ENCODE measurements at places on chromosomes 6 and 20.

- H3K27me3 ChIP-seq: no peaks in the 10 kb centered on the region
- no peak overlapping the region for H3K27ac ChIP-seq
- DNase-seq: no peak
- no peak overlapping the region for H3K4me3 ChIP-seq
- H3K4me1 ChIP-seq: no peaks in the 10 kb centered on the region
Measured at GRCh38 chr20:47821481-47822100, 36.3 kb upstream of the SULF2 start.

- H3K27ac ChIP-seq: no peak overlapping the region
- no peak overlapping the region for H3K4me3 ChIP-seq
- no peak for DNase-seq
- no peaks in the 10 kb centered on the region for H3K36me3 ChIP-seq
Measured at GRCh38 chr6:89264296-89264695, 47.1 kb upstream of the GABRR1 start.

DNA sequence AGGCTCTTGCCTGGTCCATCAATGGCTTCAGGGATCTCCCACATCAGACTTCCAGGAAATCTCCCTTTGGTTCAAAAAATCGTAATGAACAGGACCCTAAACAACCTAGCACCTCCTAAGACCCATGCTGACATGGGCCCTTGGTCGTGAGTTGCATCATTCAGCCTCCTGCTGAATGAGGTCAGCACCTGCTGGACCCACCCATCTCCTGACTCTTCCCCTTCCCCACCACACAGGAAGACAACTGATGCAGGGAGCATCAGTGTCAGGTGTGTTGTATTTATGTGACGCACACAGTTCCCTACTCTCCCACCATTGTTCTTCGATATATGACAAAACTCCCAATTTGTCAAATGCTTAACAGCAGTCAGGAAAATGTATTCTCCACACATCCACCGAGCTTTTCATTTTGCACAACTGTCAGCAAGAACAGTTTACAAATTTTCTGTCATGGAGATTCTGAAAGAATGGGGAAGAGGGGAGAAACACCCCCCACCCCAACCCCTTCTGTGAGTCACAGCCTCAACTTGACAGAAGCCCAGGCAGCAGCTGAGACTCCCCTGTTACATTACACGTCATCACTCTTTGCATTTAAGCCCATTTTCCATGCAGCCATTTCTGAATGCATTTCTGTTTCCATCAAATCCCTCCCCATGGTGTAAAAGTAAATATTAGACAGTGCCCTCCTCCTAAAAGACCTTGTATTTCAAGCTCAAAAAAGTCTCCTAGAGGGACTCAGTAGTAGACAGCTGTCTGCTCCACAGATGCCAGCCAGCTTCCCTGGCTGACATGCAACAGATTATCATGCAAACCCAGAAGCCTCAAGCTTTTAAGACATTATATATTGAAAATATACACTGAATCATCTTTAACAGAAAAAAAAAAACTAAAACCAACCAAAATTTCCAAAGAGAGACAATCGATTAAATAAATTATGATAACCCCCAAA lies 577.5 kb downstream of the PTPRT start:
- no peaks in the 10 kb centered on the region for H3K36me3 ChIP-seq
- H3K27me3 ChIP-seq: no peaks in the 10 kb centered on the region
- no peak overlapping the region for H3K27ac ChIP-seq
- no peak overlapping the region for H3K4me3 ChIP-seq

DNA sequence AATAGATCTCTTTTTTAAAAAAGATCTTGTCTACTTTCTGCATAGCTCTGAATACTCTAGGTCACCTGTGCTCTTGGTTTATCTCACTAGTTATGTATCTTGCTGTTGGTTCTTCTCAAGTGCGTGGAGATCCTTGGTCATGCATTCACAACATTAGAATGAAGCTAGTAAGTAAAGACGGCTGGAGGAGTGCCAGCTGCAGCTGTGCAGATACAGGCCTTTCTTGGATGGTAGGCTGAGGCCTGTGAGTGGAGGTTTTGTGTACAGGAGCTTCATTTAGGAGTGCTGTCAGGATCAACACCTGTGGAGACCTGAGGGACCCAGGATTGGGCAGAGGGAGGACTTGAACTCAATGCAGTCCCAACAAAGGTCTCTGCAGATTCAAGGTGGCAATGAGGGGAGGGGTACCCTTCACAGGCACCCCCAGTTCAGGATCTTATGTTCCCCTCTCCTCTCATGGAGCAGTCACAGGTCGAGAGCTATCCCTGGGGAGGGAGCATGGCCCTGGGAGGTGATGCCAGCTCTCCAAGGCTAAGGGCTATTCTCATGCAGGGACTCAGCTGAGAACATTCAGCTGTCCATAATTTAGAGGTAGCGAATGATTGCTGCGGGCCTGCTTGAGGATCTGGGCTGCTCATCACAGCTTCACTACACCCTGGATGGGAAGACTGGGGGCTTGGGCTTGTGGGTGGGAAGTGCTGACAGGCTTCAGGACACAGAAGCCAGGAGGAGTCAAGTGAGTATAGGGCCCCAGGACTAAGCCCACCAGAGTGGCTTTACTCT lies 98.9 kb upstream of the ENPP5 start:
- no peaks in the 10 kb centered on the region for H3K36me3 ChIP-seq
- no peak for DNase-seq
- H3K4me1 ChIP-seq: no peaks in the 10 kb centered on the region
- no peak overlapping the region for H3K4me3 ChIP-seq
- peaks cover 3% of the 10 kb centered on the region for H3K27me3 ChIP-seq

DNA sequence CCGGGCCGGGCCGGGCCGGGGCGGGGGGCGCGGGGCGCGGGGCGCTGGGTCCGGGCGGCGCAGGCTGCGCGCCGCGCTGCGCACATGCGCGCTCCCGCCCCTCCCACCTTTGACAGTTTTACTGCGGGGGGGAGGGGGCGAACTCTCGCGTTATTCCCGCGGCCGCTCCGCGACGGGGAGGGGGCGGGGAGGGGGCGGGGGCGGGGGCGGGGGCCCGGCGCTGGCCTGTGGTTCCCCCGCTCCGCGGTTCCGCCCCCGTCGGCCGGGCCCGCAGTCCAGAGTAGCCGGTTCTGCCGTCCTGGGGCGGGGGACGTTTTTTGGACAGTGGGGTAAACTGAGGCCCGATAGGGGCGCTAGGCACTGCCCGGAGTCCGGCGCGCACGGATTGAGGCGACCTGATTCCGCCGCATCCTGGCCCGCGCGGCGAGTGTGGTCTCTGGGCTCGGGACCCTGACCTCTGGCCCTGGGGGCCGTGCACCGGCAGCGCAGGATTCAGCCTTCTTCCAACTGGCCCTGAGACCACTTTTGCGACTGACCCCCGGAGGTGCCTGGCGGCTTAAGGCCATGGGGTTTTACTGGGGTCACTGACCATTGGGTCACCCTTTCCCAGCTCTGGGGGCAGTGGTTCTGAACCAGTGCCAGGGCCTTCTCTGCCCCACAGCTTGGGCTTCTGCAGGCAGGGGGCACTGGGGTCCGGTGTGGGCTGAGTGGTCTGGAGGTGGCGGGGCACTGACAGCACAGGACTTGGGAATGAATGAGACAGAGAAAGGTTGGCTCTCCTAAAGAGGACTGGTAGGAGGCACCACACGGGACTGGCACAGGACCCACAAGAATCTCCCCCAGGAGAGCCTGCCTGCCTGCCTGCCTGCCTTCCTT lies at the start of gene ZNF512B:
TSS of gene ZNF512B (minus strand) at position 93 of the 876 bp plus-strand sequence. CDS start 1,980 bp downstream, outside the sequence.
- peak; percentile 84 for DNase-seq
- peak within 1 kb of the TSS; percentile 79 for H3K4me3 ChIP-seq
- H3K36me3 ChIP-seq: peaks cover 46% of the 10 kb centered on the region
- peak within 1 kb of the TSS; percentile 87 for H3K27ac ChIP-seq
- no peaks in the 10 kb centered on the region for H3K27me3 ChIP-seq

- H3K36me3 ChIP-seq: no peaks in the 10 kb centered on the region
- H3K27ac ChIP-seq: no peak overlapping the region
- no peak for DNase-seq
- peaks cover 8% of the 10 kb centered on the region for H3K4me1 ChIP-seq
- H3K4me3 ChIP-seq: no peak overlapping the region
Measured at GRCh38 chr6:143529095-143529494, 17.6 kb upstream of the FUCA2 start.

GRCh38 chr6:117344444-117345291 lies 79.3 kb downstream of the VGLL2 start:
- H3K4me3 ChIP-seq: no peak overlapping the region
- DNase-seq: no peak
- peaks cover 4% of the 10 kb centered on the region for H3K27me3 ChIP-seq
- no peak overlapping the region for H3K27ac ChIP-seq
- H3K36me3 ChIP-seq: no peaks in the 10 kb centered on the region

GRCh38 chr20:46276531-46276930 lies 31.8 kb downstream of the CDH22 start:
- DNase-seq: no peak
- no peaks in the 10 kb centered on the region for H3K36me3 ChIP-seq
- H3K27me3 ChIP-seq: peaks cover 11% of the 10 kb centered on the region
- no peaks in the 10 kb centered on the region for H3K4me1 ChIP-seq
- no peak overlapping the region for H3K27ac ChIP-seq
- H3K4me3 ChIP-seq: no peak overlapping the region

DNA sequence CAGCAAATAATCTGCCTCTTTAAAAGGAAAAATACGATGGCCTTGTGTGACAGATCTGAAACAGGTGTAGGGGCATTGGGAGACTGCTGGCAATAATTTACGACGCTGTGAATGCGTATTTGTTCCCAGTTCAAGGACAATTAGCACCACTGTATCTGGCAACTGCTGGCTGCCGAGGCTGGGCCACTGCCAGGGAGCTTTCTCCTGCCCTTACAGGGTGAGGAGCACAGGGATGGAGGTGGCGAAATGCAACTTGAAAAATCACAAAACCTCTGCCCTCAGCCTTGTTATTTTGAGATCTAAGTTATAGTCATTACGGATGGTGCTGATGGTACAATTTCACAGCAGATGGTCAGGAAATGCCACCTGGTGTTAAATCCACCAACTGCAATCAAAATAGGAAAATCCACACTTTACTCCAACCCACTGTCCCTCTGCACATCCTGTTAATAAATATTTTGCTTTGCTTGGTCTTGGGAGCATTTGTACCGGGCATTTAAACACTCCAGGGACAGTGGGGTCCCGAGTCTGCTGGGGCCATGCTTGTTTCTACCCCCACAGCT lies 6.4 kb downstream of the MYLK4 start:
- no peak overlapping the region for H3K27ac ChIP-seq
- no peak overlapping the region for H3K4me3 ChIP-seq
- no peak for DNase-seq
- no peaks in the 10 kb centered on the region for H3K27me3 ChIP-seq
- H3K36me3 ChIP-seq: no peaks in the 10 kb centered on the region

- H3K4me3 ChIP-seq: no peak overlapping the region
- no peaks in the 10 kb centered on the region for H3K36me3 ChIP-seq
- no peaks in the 10 kb centered on the region for H3K4me1 ChIP-seq
- H3K27me3 ChIP-seq: peaks cover 6% of the 10 kb centered on the region
- no peak for DNase-seq
Measured at GRCh38 chr6:109237077-109237985, 142.0 kb downstream of the CEP57L1 start.

DNA sequence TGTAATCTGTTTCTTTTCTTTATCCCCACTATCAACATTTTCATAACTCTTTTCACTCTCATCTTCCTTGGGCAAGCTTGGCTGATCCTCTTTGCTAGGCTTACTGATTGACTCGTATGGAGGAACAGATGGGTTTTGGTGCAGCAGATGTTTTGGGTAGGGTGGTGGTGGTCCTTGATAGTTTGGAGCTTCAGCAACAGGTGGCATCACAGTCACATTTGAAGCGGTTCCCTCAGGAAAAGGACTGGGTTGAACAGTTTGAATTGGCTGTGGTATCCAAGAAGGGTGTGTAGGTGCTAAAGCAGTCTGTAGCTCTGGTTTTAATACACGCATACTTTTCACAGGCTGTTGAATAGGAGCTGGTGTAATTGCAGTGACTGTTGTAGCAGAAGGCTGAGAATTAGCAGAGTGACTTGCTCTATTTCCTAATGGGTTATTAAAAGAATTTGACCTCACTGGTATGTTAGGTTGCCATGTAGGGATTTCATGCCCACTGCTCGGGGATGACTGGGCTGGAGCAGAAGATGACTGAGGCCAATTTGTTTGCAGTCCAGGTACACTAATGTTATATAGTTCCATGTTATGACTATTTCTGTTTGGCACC lies 34.5 kb downstream of the LATS1 start:
- H3K4me3 ChIP-seq: no peak overlapping the region
- H3K36me3 ChIP-seq: peaks cover 62% of the 10 kb centered on the region
- no peak for DNase-seq
- no peaks in the 10 kb centered on the region for H3K27me3 ChIP-seq

DNA sequence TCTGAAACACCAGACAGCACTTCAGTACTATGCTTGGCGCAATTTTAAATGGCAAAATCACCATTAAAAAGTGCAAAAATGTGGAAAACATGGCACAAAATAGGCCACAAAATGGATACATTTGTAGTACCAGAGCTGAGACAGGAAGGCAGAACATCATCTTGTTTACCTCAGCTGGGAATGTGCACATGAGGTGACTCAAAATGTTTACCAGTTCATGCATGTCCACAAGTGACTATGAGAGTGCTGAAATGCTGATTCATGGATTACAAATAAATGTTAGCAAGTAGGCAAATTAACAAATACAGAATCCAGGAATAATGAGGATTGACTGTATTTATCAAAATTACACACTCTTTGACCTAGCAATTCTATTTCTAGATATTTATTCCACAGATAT lies 201.6 kb downstream of the ISM1 start:
- H3K27ac ChIP-seq: peak overlapping the region; percentile 6
- H3K4me1 ChIP-seq: no peaks in the 10 kb centered on the region
- no peaks in the 10 kb centered on the region for H3K27me3 ChIP-seq
- peaks cover 71% of the 10 kb centered on the region for H3K36me3 ChIP-seq

- H3K36me3 ChIP-seq: no peaks in the 10 kb centered on the region
- no peak for DNase-seq
- no peak overlapping the region for H3K4me3 ChIP-seq
- no peaks in the 10 kb centered on the region for H3K4me1 ChIP-seq
- H3K27ac ChIP-seq: no peak overlapping the region
- peaks cover 3% of the 10 kb centered on the region for H3K27me3 ChIP-seq
Measured at GRCh38 chr6:16244869-16245451, 6.6 kb downstream of the GMPR start.

DNA sequence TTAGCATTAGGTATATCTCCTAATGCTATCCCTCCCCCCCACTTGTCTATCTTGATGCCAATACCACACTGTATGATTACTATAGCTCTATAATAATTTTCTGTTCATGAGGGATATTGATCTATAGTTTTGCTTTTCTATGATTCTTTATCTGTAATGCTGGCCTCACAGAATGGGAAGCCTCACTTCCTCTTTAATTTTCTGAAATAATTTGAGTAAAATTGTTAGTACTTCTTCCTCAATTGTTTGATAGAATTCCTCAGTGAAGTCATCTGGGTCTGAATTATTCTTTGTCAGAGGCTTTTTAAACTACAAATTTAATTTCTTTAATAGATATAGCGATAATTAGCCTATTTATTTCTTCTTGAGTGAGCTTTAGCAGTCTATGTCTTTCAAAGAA lies 31.2 kb downstream of the SIRPD start:
- no peaks in the 10 kb centered on the region for H3K27me3 ChIP-seq
- H3K4me3 ChIP-seq: no peak overlapping the region
- DNase-seq: no peak
- peaks cover 27% of the 10 kb centered on the region for H3K4me1 ChIP-seq
